D341Med (cell line): ENCODE measurements at places on chromosomes 6 and 20.

DNA sequence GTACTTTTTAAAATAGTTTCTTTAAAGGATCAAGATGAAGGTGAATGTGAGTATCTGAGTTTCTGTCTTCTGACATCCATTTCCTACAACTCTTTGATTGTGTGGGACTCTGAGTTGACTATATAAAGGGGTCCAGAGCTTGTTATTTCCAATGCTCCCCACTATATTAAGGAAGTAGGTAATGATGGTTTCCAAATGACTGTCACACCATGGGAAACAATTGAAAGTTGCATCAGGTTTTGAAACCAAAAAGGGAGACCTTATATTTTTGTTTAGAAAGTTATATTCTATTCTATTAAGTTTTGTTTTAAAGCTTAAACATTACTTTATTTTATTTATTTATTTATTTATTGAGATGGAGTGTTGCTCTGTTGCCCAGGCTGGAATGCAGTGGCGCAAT, 11.2 kb downstream of the CASS4 start:
- DNase-seq: no peak

- no peak for DNase-seq
These were observed 62.9 kb upstream of the HBS1L start for GRCh38 chr6:135117413-135117968.

GRCh38 chr6:45997875-45998506, 17.7 kb downstream of the CLIC5 start:
- no peak for DNase-seq

GRCh38 chr6:24827970-24828369, 29.3 kb upstream of the ARMH2 start:
- DNase-seq: no peak

- DNase-seq: no peak
These were observed 111.3 kb downstream of the TNFAIP3 start for GRCh38 chr6:137978252-137978896.

DNA sequence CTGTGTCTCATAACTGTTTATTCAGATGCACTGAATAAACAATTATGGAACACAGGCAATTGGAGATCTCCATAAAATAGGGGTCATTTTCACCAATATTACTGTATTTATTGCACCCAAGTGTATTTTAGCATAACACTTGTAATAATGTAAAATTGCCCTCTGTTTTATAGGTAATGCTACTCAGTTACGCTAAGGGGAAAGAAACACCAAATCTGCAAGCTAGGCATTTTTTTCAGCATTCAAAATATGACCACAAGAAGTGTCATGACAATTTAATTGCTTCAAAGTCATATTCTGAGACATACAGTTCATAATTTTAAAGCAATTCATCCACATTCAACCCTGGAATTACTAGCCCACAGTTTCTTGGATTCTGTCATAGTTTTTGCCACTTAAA, 643.2 kb upstream of the NOX3 start:
- DNase-seq: no peak

- DNase-seq: no peak
These were observed 303.7 kb downstream of the UTRN start for GRCh38 chr6:144588697-144589325.

GRCh38 chr6:46513533-46513932, 22.3 kb upstream of the RCAN2 start:
- DNase-seq: no peak
